ENCODE measurements at places on chromosomes 2 and 18.

DNA sequence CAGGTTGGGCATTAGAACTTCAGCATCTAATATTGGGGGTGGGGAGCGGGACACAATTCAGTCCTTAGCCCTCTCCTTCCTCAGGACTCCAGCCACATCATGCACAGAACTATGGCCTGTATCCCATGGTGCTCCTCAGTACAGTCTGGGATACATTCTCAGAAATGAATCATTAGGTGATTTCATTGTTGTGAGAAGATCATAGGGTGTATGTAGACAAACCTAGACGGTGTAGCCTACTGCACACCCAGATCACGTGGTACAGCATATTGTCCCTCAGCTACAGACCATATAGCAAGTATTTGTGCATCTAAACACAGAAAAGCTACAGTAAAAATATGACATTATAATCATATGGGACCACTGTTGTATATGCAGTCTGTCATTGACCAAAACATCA, 23.2 kb upstream of the IMP4 start:
- no peak for DNase-seq

GRCh38 chr2:135657806-135658582, 83.7 kb upstream of the UBXN4 start:
- DNase-seq = peak; percentile 49

DNA sequence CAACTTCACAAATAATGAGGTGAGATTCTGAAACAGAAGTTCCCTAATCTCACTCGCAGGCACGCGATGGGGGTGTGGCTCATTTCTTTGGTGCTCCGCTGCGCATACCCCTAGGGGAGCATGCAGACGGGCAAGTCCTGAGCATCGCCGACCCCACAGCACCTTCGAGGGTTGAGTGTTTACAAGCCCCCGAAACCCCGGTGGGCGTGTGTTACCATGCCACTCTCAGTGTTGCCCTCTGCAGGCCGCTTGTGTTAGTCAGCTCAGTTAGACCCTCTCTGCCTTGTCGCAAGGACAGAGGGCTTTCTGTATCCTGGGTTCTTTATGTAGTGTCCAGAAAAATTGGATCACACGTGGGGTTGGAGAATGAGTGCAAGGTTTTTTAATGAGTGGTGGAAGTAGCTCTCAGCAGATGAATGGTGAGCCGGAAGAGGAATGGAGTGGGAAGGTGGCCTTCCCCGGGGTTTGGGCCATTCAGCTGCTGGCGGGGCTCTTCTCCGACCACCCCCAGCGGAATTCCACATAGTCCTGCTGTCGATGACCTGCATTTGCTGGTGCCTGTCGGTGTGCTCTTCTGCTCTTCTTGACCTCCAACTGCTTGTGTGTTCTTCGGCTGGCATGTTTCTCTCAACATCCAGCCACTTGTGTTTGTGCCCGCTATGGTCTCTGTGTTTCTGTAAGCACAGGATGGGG, 191.3 kb downstream of the RPRM start:
- peak; percentile 13 for DNase-seq

GRCh38 chr2:120661551-120661950, 74.1 kb upstream of the GLI2 start:
- no peak for DNase-seq

DNA sequence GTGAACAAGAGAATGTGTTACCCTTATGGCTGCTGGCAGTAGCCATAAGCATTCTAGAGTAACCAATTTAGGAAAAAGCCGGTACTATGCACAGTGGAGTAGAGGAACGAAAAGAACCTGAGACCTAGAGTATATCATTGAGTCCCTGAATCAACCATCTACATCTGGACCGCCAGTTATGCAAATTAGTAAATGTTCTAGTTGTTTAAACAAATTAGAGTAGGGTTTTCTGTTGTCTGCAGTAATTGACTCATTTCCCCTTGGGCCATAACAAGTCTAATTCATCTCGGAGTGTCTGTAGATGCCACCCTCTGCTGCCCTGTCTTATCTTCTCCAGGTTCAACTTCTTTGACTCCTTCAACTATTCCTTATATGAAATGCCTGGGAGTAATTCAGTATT, 60.1 kb upstream of the CAPN13 start:
- DNase-seq = no peak

GRCh38 chr18:26056291-26056690, 34.1 kb downstream of the SS18 start:
- DNase-seq = no peak

DNA sequence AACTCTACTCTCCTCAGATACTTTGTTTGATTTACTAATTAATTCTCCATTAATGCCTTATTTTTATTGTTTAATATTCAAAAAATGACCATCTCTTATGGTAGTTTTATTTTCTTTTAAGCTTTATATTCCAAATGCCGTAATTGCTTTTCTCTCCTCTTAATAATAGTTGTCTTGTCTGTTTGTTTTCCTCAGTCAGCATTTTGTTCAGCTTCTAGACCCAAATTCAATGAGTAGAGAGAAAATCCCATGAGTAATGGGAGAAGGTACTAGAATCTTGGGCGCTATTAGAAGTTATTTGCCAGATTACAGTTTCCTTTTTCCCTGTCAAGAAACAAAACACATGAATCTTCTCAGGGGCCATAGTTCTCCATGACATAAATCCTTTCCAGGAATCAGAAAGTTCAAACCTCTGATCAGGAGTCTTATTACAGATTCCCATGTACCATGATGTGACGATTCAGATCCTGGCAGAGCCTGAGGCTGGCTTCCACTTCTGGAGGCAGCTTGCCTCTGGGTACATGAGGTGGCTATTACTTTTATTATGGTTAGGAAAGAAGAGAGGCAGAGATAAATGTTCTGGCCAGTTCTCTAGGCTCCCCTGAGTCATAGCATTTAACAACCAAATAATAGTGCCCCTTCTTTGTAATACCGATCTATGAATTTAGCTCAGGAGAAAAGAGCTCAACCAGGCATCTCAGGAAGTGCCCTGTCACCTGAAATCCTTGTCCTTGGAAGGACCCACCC, 485.1 kb upstream of the SETBP1 start:
- no peak for DNase-seq

DNA sequence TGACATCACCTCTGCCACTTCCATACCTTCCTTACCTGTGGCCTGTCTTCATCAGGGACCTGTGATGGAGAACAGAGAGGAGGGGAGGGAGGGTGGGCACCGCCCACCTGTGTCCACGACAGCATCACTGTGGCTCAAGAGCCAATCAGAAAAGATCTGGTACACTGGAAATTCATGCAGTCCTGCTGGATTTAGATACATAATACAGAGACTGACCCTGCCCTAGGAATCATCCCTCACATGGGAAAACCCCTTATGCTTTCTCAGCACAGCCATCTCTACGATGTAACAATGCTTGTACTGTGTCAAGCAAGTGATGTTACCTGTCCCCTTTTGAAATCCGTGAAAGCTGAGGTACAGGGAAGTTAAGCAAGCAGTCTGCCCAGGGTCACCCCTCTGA, 145.6 kb upstream of the EPAS1 start:
- no peak for DNase-seq

DNA sequence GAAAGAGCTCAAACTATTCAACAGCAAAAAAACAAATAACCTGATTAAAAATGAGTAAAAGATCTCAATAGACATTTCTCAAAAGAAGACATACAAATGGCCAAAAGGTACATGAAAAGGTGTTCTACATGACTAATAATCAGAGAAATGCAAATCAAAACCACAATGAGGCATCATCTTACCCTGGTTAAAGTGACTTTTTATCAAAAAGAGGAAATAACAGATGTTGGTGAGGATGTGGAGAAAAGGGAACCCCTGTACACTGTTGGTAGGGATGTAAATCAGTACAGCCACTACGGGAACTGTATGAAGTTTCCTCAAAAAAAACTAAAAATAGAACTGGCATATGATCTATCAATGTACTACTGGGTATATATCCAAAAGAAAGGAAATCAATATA, 39.8 kb upstream of the TMEM163 start:
- no peak for DNase-seq

DNA sequence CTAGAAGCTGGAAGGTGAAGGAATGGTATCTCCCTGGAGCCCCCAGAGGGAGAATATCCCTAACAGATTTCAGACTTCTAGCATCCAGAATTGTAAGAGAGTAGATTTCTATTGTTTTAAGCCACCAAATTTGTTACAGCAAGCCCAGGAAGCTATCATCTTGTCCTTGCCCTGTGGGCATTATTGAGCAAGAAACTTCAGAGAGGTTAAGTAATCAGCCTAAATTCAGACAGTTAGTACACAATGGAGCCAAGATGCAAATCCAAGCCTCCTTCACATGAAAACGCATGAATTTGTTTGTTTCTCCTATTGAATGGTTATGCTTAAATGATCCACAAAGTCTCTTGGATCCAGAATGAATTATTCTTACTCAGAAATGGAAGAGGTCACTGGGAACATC, 55.2 kb upstream of the TRIB2 start:
- no peak for DNase-seq

GRCh38 chr18:67081482-67082211, 434.9 kb downstream of the DSEL start:
- DNase-seq = no peak

DNA sequence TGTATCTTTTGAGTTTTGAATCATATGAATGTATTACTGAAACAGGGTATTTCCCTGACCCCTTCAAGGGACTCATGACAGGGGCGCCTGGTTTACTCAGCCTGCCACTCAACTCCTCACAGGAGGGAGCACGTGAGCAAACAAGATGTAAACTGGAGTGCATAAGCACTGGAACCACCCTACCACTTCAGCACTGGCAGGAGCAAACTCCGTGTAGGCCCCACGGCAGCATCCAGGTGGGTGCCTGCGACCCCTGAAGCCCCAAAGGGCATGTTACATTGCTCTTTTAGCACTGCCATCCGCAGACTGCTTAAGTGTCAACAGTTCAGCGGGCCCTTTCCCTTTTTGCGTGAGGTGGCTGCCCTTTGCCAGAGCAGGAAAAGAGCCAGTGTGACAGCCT, 8.2 kb upstream of the DAPL1 start:
- DNase-seq = no peak

DNA sequence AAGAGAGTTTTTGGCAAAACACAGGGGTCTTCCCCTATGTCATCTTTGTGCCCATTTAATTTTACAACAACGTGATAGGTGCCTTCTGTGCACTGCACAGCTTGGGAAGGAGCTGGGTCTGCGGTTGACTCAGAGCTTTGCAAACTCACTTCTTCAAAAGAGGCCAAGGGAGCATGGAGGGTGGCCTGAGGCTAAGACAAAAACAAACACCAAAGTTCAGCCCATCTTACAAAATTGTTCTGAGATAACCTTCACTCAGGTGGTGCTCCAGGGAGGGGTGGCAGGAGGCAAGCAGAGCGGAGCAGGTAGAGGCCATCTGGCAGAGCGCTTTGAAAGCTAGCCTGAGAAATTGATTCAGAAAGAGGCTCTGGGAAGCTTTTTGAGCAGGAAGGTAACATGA, 9.8 kb downstream of the SOWAHC start:
- no peak for DNase-seq

DNA sequence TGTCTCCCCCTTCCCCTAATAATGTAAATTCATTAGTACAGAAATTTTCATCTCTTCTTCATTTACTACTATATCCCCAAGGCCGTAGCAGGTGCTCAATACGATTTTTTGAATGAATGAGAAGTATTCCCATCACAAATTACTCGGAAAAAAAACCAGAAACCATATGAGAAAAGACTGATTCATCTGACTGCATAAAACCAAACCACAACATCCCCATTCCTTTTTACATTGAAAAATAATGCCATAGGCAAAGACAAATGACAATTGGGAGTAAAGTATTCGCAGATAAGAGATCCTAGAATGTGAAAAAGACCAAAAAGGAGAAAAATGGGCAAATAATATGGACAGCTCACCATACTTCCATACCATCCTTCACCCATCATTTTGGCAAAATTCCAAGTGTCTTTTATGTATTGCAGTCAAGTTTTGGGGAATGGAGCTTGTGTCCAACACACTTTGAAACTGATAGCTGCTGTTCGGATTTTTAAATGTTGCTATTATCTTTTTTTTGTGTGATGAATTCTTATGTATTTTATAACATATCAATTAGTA, 1.5 kb downstream of the ZC3H8 start:
- DNase-seq = no peak

DNA sequence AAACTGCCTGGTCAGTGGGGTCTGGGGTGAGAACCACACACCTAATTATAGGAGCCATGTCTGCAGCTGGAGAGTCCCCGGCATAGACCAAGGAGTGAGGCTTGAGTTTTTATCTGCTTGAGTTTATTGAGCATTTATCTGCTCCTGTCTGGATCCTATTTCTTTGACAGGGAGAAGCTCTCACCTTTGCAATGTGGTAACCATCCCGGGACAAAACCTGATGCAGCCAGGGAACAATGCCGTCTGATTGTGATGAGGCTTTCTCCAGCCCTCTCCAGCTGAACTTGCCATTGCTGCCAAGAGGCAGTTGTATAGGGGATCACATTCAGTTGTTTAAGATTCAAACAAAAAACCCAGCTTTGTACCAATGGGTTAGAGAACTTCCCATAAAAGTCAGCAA, 324.4 kb downstream of the TSN start:
- DNase-seq = no peak

DNA sequence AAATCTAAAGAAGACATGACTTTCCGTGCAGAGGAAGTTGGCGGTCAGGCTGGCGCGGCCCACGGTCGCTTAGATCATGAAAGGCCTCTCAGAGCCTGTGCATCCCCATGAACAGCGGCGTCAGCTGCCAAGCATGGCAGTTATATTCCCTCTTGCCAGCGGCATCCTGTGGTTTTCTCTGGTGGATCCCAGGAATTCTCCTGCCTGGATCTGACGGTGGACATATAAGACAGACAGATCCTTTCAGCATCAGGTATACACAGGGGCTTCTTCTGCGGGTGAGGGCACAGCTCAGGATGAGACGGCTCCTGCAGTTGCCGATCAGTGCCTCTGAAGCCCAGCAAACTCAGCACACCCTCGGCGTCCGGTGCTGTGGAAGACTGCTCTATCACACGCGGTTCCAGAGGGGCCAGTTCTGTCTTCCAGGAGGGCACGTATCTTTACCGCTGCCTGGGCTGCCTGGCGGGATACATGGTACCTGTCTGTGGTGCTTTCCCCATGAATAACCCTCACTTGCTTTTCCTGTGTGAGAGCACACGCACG, 157.8 kb downstream of the LDLRAD4 start:
- DNase-seq = no peak

DNA sequence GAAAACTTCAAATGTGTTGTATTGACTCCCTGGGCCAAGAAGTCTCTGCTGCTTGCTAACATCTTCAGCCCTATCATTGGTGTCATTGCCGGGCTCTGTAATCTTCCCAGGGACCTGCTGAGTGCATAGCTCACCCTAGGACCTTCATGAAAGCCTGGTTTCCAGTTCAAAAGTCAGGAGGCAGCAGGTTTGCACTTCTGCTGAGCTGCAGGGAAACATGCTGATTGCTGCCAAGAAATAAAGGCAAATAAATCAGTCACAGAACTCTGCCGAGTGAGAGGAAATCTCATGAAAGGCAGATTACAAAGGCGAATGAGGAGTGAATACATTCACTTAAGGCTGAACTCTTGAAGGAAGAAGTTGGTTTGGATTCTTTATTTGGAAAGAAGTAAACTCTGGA, 1947.6 kb upstream of the CELF4 start:
- DNase-seq = no peak

- DNase-seq = no peak
Measured at GRCh38 chr2:192498747-192499146, 304.0 kb upstream of the TMEFF2 start.

GRCh38 chr2:24261441-24261840, 86.6 kb downstream of the FAM228A start:
- DNase-seq = no peak

GRCh38 chr2:69010437-69011194, 2.4 kb upstream of the ANTXR1 start:
- no peak for DNase-seq

GRCh38 chr2:24183366-24184069, 8.7 kb downstream of the FAM228A start:
- no peak for DNase-seq
